ENCODE measurements at places on chromosomes 11 and 22. TPM values are rescaled to one million over a fixed set of nuclear protein-coding genes. Genes with fewer than 3 reads are reported as not detected.

Gene CSF2RB
- polyA plus RNA-seq = not detected

Gene SPDYC
- polyA plus RNA-seq = not detected

Gene FIBIN
- 1.5 TPM for polyA plus RNA-seq

Gene WBP2NL
- not detected for polyA plus RNA-seq

Gene MCM5
- polyA plus RNA-seq = 0.27 TPM

Gene OR51D1
- polyA plus RNA-seq = not detected

Gene P2RY6
- polyA plus RNA-seq = not detected

Gene APOA4
- polyA plus RNA-seq = not detected

Gene SYCE3
- polyA plus RNA-seq = 43.1 TPM

Gene SLC37A2
- polyA plus RNA-seq = not detected

Gene VWCE
- polyA plus RNA-seq = not detected

Gene FOLR1
- polyA plus RNA-seq = not detected

Gene CPT1B
- 0.88 TPM for polyA plus RNA-seq

Gene DGAT2
- 4.8 TPM for polyA plus RNA-seq

Gene MYOD1
- polyA plus RNA-seq = not detected

Gene KRTAP5-8
- polyA plus RNA-seq = not detected

Gene TPH1
- 0.50 TPM for polyA plus RNA-seq

Gene MPPED1
- 3.1 TPM for polyA plus RNA-seq

Gene SOX10
- 1.9 TPM for polyA plus RNA-seq

Gene SORL1
- polyA plus RNA-seq = 310 TPM

Gene ARHGAP8
- not detected for polyA plus RNA-seq

Gene ZNF74
- 0.75 TPM for polyA plus RNA-seq

Gene TRIM48
- not detected for polyA plus RNA-seq

Gene F2
- not detected for polyA plus RNA-seq

Gene XKR3
- polyA plus RNA-seq = not detected

Gene SLC22A8
- not detected for polyA plus RNA-seq

Gene PNPLA3
- 0.11 TPM for polyA plus RNA-seq

Gene IFITM10
- polyA plus RNA-seq = not detected

Gene CCND1
- polyA plus RNA-seq = 0.21 TPM

Gene C11orf42
- not detected for polyA plus RNA-seq

Gene SLC1A2
- polyA plus RNA-seq = 45.5 TPM

Gene RBFOX2
- 99.6 TPM for polyA plus RNA-seq

Gene DERL3
- 2.5 TPM for polyA plus RNA-seq

Gene SLC5A1
- polyA plus RNA-seq = not detected

Gene SEPTIN3
- 45.8 TPM for polyA plus RNA-seq

Gene MYO18B
- not detected for polyA plus RNA-seq

Gene OR52N4
- polyA plus RNA-seq = not detected

Gene CECR2
- 0.75 TPM for polyA plus RNA-seq

Gene SPI1
- polyA plus RNA-seq = not detected

Gene CCDC87
- not detected for polyA plus RNA-seq

Gene ZNF70
- 0.15 TPM for polyA plus RNA-seq

Gene OR52E8
- polyA plus RNA-seq = not detected

Gene SCT
- not detected for polyA plus RNA-seq

Gene ADM
- not detected for polyA plus RNA-seq

Gene EMID1
- not detected for polyA plus RNA-seq

Gene MMP8
- not detected for polyA plus RNA-seq

Gene ANGPTL5
- polyA plus RNA-seq = 0.42 TPM

Gene OR51Q1
- not detected for polyA plus RNA-seq

Gene PARVA
- polyA plus RNA-seq = 14.0 TPM

Gene PHF5A
- 1.5 TPM for polyA plus RNA-seq

Gene GRK3
- 0.98 TPM for polyA plus RNA-seq

Gene HBG2
- not detected for polyA plus RNA-seq

Gene GPHA2
- polyA plus RNA-seq = not detected

Gene CCDC117
- 8.6 TPM for polyA plus RNA-seq

Gene MUC6
- polyA plus RNA-seq = not detected

Gene ASCL2
- not detected for polyA plus RNA-seq

Gene ROBO4
- polyA plus RNA-seq = not detected

Gene RAG1
- polyA plus RNA-seq = not detected

Gene C22orf42
- polyA plus RNA-seq = not detected

Data from Purkinje cell (primary cell).